Cerebellum (tissue), 4 donors: ENCODE measurements at places on chromosomes 13 and 19.

- DNase-seq: no peak
Observed at GRCh38 chr13:76868371-76868770, 17.8 kb downstream of the KCTD12 start.

DNA sequence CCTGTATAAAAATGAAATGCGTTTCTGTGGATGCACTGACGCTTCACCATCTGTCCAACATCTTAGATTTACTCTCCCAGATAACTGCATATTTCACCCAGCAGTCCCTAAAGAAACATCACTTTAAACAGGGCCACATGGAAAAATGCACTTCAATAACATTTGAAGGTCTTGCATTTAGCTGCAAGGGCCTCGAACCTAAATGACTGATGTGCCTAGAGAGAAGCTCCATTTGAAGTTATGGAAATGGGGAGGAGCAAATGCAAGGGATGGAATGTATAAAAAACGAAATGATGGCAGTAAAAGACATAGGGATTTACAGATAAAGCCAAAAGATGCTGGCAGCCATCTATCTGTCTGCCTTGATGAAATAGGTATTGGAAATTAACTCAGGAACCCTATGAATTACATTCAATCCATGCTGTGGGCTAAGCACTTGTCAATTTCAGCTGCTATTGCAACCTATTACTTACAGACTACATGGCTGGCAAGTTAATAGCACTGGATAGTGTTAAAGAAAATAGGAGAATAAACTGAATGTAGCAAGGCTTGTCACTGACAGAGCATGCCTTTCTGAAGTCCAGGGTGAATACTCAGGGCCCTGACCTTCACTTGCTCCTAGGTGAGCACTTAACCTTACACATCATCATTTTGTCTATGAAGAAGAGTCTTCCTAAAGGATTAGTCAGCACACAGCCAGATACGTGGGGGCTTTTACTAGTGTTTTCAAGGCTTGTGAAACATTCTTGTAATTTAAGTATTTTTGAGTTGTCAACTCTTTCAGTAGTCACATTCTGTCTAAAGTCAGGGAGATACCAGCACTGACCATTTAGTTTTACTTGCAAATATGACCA, 963.4 kb downstream of the PCDH17 start:
- no peak for DNase-seq

- peak; percentile 54 for DNase-seq
Observed at GRCh38 chr19:34480971-34481841, at the start of gene WTIP. TSS of gene WTIP (plus strand) at chr19:34481758. CDS start at chr19:34481975, 217 bp downstream.

DNA sequence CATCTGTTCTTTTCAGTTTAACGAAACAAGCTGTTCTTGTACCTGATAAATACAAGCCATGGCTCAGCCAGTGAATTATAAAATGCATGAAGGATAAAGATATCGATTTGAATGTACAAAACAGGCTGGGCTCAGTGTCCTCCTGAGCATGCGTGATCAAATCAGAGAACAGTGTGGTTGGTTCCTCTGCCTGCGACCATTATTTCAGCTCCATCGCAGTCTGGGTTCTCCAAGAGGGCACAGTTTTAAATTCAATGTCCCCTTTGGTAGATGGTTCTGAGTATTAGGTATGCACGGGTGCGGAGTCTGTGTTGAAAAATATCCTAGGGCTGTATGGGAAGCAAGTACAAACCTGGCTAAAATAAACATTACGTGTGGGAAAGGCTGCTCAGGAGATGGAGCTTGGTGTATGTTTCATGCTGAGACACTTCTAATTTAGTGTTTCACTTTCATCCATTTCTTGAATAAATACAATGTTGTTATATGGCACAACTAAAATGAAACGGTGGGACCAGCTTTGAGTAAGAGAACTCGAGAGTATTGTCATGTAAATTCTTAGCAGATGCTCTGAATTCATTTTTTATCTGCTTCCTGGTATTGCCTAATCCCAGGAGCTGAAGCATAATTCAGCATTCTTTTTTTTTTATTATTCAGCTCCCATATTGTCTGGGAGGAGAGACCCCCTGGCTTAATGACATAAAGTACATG, 458.7 kb downstream of the MYO16 start:
- DNase-seq: no peak

DNA sequence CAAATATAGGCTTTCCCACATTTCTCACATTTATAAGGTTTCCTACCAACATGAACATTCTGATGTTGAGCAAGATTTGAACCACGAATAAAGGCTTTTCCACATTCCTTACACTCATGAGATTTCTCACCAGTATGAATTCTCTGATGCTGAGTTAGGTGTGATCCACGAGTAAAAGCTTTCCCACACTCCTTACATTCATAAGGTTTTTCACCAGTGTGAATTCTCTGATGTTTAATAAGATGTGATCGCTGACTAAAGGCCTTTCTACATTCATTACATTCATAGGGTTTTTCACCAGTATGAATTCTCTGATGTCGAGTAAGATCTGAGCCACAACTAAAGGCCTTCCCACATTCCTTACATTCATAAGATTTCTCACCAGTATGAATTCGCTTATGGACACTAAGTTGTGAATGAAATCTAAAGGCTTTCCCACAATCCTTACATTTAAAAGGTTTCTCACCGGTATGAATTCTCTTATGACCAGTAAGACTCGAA, 19.0 kb downstream of the ZNF790 start:
- DNase-seq: no peak

DNA sequence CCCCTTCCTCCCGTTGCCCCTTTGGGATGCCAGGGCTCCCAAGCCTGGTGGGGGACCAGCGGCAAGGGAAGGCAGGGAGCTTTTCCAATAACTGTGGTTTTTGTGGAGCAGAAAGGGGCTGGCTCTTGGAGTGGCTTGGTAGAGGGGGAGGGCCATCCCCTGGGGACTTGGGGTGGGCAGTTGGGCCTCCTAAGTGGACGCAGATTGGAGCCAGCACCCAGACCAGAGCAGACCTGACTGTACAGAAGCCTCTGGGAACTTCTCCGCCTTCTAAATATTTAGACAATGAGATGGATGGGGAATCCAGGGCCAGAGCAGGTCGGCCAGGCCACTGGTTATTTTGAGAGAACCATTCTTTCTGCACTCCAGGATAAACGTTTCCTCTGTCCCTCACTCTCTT, 4.2 kb downstream of the PTGIR start:
- no peak for DNase-seq

DNA sequence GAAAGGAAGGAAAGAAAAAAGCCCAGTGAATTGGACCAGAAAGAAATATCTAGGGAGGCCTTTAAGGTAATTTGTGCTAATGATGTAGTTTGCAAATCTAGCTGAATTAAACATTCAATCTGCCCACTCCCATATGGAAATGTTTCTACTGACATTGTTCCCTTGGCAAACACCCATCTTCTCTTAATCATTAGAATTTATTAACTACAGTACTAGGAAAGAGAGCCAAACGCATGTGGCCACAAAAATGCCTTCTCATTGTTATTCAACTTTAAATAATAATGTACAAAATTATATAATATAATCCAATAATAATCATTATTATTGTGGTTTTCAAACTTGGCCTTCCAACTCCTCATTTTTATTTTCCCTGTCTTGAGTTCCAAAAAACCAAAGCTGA, 234.7 kb downstream of the NHLRC3 start:
- no peak for DNase-seq
